AG08395 (cell line): ENCODE measurements at places on chromosomes 16 and 17.

GRCh38 chr17:19554393-19554792, 20.7 kb downstream of the SLC47A1 start:
- DNase-seq, result no peak

GRCh38 chr16:57688987-57689761, 5.4 kb upstream of the DRC7 start:
- no peak for DNase-seq

DNA sequence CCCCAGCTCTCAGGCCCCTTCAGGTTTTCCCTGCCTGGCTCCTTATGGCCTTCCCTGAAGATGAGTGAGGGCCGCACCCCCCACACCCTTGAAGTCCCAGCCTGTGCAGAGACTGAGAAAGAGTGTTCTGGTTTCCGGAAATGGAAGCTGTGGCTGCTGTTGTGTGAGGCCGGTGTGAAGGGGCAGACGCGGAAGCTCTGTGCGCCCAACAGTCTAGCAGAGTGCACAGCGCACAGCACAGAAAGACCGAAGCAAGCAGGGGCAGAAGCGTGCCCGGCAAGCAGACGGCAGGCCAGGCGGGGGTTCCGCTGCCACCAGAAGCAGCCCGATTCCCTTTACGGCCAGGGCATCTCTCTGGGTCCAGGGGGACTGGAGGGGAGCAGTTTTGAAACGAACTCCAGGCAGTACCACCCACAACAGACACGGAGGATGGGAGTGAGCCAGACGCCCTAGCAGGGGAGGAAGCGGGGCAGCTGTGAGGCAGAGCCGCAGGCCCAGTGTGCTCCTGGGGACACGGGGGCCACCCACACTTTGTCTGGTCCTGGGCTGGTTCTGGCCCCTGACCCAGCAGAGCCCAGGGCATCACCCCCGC, 16.7 kb downstream of the TPSG1 start:
- DNase-seq, result no peak

DNA sequence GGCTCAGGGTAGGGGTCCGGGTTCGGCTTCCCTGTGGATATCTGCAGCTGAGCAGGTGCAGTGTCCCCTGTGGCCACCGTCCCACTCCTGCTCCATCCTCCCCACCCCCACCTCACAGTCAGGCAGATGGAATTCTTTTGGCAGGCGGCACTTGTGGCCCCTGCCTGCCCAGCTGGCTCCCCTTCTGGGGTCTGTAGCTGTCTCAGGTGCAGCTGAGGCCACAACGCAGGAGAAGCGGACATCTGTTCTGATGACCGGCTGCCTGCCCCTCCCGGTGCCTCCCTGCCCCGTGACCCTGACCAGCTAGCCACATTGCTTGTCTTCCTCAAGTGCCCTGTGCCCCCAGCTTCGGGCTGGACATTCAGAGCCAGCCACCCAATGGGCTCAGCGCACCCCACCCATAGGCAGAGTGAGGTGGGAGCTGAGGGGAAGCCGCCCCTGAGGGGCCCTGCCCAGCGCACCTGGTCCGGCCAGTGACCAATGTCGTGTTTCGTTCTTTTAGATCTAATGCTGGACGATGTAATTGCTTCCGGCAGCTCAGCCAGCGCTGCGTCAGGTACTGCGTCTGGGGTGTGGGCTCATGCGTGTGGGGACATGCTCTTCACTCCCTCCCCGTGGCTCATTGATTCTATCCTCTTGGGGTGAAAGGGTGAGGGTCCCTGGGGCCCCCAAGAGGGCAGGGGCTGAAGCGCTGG, 25.2 kb upstream of the ABCC3 start:
- DNase-seq, result no peak

GRCh38 chr17:4525691-4526397, 27.2 kb downstream of the SPNS2 start:
- DNase-seq, result no peak

DNA sequence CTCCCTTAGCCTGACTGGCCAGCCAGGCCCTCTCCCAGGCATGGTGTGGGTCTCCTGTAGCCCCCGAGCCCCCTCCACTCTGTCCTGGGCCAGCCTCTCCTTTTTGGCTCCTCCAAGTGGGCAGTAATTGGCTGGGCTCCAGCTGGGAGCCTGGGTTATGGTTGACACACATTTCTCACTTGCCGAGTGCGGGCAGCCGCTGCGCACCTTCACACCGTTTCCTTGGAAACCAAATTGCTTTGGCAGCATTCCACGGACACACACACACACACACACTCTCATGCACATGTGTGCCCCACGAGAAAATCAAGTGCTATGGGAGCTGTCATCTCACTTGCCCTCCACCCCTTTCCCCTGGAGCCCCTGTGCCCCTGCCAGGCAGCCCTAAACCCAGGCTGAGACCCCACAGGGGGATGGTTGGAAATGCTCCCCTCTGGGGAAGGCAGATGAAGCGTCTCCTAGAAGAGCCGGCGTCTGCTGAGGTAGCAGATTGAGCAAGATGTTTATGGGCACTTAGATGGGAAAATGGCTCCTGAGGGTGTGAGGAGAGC, 402.7 kb upstream of the TNRC6C start:
- no peak for DNase-seq

GRCh38 chr17:17411692-17412091, 65.1 kb upstream of the MED9 start:
- peak; percentile 53 for DNase-seq

- no peak for DNase-seq
These were observed 8.6 kb downstream of the CMIP start for GRCh38 chr16:81453091-81453728.

- DNase-seq, result no peak
These were observed 177.6 kb downstream of the AIPL1 start for GRCh38 chr17:6257336-6257735.

GRCh38 chr16:81894592-81894991, 115.5 kb downstream of the PLCG2 start:
- no peak for DNase-seq

GRCh38 chr17:79079421-79080200, 5.0 kb downstream of the ENGASE start:
- DNase-seq, result no peak

DNA sequence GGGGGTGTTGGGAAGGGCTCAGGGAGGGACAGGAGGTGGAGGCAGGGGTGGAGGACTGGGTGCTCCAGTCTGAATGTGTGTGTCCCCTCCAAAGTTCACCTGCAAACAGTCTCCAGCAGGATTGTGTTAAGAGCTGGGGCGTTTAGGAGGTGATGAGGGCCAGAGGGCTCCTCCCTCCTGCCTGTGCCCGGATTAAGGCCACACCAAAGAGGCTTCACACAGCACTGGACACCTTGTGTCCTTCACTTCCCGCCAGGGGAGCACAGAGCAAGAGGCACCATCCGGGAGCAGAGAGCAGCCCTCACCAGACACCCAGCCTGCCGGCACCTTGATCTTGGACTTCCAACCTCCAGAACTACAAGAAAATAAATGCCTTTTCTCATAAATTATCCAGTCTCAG, 30.2 kb upstream of the ENPP7 start:
- no peak for DNase-seq

- DNase-seq, result no peak
These were observed 452.2 kb upstream of the EEF2KMT start for GRCh38 chr16:5549802-5550201.

GRCh38 chr17:82943751-82944150, 103.9 kb upstream of the ZNF750 start:
- no peak for DNase-seq

GRCh38 chr17:38617074-38617860, 11.5 kb upstream of the SRCIN1 start:
- DNase-seq, result no peak

- peak; percentile 81 for DNase-seq
These were observed 1.4 kb downstream of the HAGHL start for GRCh38 chr16:728131-728889.

DNA sequence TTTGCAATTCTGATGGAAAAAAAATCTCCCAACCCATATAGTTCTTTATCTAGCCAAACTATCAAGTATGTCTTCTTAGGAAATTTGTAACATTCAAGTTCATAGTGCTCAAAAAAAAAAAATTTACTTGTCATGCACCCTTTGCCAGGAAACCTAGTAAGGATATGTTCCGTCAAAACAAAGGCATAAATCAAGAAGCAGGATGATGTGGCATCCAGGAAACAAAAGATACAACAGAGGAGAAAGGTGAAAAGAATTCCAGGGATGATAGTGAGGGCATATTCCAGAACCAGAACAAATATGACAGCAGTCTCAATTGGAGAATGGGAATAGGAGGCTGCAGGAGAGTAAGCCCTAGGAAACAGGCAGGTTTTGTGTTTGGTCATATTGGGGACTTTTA, 104.6 kb downstream of the SPAG9 start:
- DNase-seq, result no peak

GRCh38 chr17:68820476-68820824, 134.7 kb downstream of the ABCA8 start:
- DNase-seq, result no peak

DNA sequence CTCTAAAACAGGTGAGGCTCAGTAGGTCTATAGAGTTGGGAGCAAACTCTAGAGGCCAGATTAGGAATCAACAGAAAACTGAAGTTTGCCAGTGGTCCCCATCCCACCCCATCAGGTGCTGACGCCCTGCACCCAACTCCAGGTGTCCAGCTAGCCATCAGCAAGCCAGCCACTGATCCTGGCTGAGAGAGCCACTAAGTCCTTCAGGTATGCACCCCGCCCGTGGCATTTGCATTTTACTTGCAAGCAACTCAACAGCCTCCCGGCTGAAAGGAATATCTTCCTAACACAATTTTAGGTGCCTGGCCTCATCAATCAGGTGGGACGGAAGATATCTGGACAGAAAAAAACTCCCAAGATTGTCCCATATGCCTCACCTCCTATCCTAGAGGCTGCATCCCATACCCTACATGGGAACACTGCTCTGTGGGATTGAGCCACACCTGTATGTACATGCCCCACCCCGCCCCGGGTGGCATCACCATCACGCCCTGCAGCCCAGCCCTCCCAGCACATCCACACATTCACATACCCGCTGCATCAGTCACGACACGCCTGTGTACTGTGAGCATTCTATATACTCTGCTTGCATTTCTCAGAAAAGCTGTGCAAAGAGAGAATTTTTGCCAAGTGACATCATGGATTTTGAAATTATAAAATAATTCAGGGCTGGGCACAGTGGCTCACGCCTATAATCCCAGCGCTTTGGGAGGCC, 8.3 kb downstream of the OTOP3 start:
- DNase-seq, result no peak

DNA sequence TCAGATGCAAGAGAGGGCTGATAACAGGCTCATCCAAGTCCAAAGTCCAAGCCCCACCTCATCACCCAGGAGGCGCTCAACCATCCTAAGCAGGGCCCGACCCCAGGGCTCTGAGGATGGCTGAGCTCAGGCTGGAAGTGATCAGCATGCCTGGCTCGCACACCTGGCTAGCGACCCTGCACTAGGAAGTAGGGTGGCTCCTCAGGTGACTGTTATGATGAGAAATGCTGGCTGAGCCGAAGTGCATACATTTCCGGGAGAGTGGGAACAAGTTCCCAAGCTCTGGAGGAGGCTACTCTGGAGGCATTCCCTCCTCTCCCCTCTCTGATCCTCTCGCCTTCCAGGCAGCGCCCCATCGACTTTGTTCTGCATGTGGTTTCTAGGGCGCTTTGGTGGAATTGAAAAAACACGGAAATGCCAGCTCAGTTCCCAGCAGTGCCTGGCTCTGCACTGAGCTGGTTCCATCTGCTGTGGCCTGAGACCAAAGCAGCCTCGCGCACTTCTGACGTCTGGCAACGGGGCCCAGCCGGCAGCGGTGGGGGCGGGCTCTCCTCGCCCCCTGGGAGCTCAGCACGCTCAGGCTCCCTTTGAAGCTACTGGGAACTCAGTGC, 130.3 kb downstream of the IRF8 start:
- DNase-seq, result no peak

GRCh38 chr17:36008998-36009665, 7.8 kb upstream of the CCL15 start:
- DNase-seq, result no peak

GRCh38 chr16:83475108-83475507, 332.7 kb upstream of the HSBP1 start:
- DNase-seq, result no peak

- peak; percentile 36 for DNase-seq
These were observed 432 bp downstream of the ZNF276 start for GRCh38 chr16:89721546-89722391.

DNA sequence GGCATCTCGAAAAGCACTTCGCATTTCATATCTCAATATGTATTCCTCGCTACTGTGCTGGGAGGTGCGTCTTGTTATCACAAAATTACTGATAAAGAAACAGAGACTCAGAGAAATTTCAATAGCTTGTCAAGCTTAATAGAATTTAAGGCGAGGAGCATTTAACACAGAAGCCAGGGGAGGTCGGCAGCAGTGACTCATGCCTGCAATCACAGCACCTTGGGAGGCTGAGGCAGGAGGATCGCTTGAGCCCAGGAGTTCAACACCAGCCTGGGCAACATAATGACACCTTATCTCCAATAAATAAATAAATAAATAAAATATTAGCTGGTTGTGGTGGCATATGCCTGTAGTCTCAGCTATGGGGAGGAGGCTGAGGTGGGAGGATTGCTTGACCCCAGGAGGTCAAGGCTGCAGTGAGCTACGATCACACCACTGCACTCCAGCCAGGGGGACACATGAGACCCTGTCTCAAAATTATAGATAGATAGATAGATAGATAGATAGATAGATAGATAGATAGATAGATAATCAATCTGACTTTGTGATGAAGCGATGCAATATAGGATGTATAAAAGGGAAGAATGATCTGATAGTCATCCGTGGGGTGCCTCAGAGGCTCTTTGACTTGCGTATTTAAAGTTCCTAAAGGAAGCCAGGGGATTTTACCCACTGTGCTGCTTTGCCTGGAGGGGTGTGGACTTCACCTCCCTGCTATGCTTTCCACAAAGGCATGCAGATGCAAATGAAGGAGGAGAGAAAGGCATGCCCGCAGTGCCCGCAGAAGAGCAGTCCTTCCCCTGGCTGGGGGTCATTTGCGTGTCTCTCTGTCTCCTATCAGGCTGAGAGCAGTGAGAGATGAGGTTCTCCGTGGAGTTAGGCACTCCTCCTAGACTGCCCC, 15.9 kb upstream of the USP10 start:
- no peak for DNase-seq

GRCh38 chr16:27085182-27085581, 18.5 kb downstream of the C16orf82 start:
- no peak for DNase-seq

DNA sequence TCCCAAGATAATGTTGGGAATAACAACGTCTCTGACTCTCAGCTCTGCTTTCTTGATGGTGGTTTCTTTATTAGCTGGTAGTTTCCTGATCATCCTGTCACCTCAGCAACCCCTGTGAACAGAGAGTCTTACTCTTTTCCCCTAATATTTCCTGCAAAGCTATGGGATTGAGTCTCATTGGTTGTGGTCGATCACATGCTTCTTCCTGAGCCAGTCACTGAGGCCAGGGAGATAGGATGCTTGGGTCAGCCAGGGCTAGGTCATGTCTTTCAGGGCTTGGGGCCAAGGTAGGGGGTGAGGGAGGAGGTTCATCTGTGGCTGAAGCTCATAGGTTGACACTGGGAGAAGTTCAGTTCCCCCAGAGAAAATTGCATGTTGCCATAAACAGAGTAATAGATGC, 114.3 kb downstream of the ABCC1 start:
- DNase-seq, result no peak
